PC-3 (cell line): ENCODE measurements at places on chromosomes 4 and X. TPM values are rescaled to one million over a fixed set of nuclear protein-coding genes. Genes with fewer than 3 reads are reported as not detected.

DNA sequence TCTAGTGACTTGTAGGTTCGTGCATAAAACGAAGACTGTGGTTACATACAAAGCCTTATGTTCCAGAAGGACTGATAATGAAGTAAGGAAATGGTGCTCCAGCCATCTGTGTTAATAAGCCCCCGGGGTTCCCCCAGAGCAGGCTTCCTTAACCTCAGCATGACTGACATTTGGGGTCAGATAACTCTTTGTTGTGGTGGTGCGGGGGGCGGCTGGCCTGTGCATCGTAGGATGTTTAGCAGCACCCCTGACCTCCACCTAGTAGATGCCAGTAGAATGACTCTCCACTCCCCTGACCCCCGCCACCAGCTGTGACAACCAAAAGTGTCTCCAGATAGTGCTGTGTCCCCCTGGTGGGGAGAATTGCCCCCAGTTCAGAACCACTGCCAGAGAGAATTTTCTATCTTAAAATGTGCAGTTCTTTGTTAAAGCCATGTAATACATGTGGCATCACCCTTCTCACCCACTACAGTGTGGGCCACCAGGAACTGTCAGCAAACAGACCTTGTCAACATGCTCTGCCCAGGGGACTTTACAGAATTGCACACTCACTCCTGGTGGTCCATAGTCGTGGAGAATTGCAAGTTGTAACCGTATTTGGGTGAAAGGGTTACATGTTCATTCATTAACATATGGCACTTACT is 7.5 kb downstream of the SH3KBP1 start:
- H3K4me1 ChIP-seq, result peaks cover 20% of the 10 kb centered on the region
- no peak for DNase-seq
- no peak overlapping the region for H3K4me3 ChIP-seq
- no peaks in the 10 kb centered on the region for H3K27me3 ChIP-seq
- no peaks in the 10 kb centered on the region for H3K36me3 ChIP-seq

DNA sequence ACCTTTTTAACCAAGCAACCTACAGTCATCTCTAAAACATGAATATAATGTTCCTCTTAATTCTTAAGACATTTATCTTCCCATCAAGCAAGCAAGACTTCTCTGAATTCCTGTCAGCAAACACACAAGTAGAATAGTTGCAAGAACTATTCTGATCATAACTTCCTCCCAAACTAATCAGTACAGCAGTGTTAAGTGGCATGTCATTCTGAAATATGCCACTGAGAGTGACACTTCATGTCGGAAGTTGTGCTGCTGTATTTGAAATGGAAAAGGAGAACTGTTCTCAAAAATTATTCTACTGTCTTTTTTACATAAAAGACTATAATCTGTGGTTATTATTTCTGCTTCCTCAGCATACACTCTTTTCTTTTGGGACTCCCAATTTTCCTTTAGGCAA is 546.6 kb downstream of the PCDH18 start:
- DNase-seq, result no peak
- no peaks in the 10 kb centered on the region for H3K27me3 ChIP-seq
- H3K4me1 ChIP-seq, result no peaks in the 10 kb centered on the region
- H3K27ac ChIP-seq, result no peak overlapping the region

Gene NSUN7
- total RNA-seq, result 4.2 and 6.7 TPM in 2 replicates

DNA sequence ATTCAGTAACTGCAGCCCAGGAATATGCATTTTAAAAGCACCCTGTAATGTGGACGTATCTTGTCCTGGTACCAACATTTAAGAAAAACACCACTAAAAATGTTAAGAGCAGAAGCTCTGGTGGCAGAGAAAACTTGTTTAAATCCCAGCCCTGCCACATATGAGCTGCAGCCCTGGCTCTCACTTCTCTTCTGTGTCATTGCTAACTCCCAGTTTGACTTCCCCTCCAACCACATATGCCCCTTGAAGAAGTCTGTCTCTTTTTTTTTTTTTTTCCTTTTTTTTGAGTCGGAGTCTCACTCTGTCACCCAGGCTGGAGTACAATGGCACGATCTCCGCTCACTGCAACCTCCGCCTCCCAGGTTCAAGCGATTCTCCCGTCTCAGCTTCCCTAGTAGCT is 14.8 kb downstream of the LHFPL1 start:
- no peak overlapping the region for H3K27ac ChIP-seq
- no peaks in the 10 kb centered on the region for H3K27me3 ChIP-seq
- no peak overlapping the region for H3K4me3 ChIP-seq
- H3K4me1 ChIP-seq, result no peaks in the 10 kb centered on the region

Gene MAGEA9B
- total RNA-seq, result not detected in 2 replicates

DNA sequence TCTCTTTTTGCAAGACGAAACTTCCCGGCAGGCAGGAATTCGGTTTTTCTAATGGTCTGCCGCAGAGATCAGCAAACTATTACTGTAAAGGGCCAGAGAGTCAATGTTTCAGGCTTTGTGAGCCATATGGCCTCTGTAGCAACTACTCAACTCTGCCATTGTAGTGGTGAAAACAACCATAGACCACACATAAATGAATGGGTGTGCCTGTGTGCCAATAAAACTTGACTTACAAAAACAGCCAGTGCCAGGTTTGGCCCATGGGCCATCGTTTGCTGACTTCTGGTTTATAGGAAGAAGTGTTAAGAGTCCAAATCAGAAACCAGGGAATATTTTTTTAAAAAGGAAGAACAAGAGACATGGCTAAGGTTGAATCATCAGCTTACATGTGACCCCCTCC is 163.0 kb downstream of the SH3KBP1 start:
- H3K4me1 ChIP-seq, result no peaks in the 10 kb centered on the region; the same call in 1 of the 2 replicates
- no peaks in the 10 kb centered on the region for H3K27me3 ChIP-seq
- no peak overlapping the region for H3K27ac ChIP-seq

DNA sequence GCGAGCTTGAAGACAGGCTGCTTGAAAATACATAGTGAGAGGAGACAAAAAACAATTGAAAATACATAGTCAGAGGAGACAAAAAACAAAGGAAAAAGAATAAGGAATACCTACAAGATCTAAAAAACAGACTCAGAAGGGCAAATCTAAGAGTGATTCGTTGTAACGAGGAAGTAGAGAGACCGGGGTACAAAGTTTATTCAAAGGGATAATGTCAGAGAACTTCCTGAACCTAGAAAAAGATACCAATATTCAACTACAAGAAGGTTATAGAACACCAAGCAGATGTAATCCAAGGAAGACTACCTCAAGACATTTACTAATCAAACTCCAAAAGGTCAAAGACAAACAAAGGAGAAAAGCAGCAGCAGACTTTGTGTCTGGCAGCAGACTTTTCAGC is 165.6 kb downstream of the NEK1 start:
- no peaks in the 10 kb centered on the region for H3K4me1 ChIP-seq
- H3K36me3 ChIP-seq, result peaks cover 6% of the 10 kb centered on the region
- H3K27ac ChIP-seq, result no peak overlapping the region
- H3K27me3 ChIP-seq, result no peaks in the 10 kb centered on the region

- peaks cover 4% of the 10 kb centered on the region for H3K4me1 ChIP-seq
- no peaks in the 10 kb centered on the region for H3K36me3 ChIP-seq
- H3K27ac ChIP-seq, result no peak overlapping the region
- H3K27me3 ChIP-seq, result no peaks in the 10 kb centered on the region
- no peak overlapping the region for H3K4me3 ChIP-seq
- no peak for DNase-seq
These were observed 19.3 kb downstream of the ARHGEF6 start for GRCh38 chrX:136761421-136761820.

Gene GPR50
- total RNA-seq, result not detected in 2 replicates

DNA sequence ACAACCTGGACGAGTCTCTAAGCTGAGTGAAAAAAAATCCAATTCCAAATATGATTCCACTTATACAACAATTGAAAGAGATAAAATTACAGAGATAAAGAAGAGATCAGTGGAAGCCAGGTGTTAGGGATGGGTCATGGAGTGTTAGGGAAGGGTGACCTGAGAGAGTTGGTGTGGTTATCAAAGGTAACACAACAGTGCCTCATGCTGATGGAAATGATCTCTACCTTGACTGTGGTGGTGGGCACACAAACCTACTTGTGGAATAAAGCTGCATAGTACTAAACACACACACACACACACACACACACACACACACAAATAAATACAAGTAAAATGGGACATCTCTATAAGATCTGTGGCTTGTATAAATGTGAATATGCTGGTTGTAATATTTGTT is 26.0 kb downstream of the BEND2 start:
- no peak overlapping the region for H3K27ac ChIP-seq
- no peaks in the 10 kb centered on the region for H3K4me1 ChIP-seq
- no peak overlapping the region for H3K4me3 ChIP-seq
- peaks cover 37% of the 10 kb centered on the region for H3K27me3 ChIP-seq
- H3K36me3 ChIP-seq, result no peaks in the 10 kb centered on the region

DNA sequence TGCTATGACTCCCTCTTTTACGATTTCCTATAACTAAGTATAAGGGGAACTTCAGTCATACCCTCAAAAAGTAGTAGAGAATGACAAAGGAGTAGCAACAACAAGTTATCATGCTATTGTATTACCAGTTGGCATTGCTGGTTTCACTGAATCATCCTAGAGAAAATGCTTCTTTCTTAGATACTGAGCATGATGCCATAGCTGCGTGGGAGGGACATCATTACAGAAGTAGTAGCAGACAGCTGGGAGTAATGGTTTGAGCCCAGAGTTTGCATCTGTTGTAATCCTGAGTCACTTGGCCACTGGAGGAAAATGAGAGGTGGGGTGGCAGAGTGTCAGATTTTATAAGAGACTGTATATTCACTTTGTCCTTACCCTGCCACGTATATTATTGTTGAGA is 38.6 kb downstream of the MTMR1 start:
- peaks cover 7% of the 10 kb centered on the region for H3K4me1 ChIP-seq
- H3K36me3 ChIP-seq, result peaks cover 38% of the 10 kb centered on the region; the same call in 1 of the 2 replicates
- H3K4me3 ChIP-seq, result no peak overlapping the region

Gene FAM53A
- 3.1 and 4.8 TPM in 2 replicates for total RNA-seq
